Stimulated activated CD4-positive, alpha-beta T cell treated with anti-CD3 and anti-CD28 coated beads, Interleukin-15, amount 100 ng/mL, for 1 hour (primary cell): ENCODE measurements at places on chromosomes 6 and 20.

DNA sequence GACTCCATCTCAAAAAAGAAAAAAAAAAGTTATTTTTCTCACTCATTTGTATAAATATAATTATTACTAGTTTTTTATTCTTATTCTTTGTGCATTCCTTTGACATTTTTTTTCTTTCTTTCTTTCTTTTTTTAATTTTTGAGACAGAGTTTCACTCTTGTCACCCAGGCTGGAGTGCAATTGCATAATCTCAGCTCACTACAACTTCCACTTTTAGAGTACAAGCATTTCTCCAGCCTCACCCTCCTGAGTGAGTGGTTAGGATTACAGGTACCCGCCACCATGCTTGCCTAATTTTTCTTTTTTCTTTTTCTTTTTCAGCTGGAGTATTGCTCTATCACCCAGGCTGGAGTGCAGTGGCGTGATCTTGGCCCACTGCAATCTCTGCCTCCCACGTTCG, 51.4 kb upstream of the JARID2 start:
- no peak for DNase-seq

DNA sequence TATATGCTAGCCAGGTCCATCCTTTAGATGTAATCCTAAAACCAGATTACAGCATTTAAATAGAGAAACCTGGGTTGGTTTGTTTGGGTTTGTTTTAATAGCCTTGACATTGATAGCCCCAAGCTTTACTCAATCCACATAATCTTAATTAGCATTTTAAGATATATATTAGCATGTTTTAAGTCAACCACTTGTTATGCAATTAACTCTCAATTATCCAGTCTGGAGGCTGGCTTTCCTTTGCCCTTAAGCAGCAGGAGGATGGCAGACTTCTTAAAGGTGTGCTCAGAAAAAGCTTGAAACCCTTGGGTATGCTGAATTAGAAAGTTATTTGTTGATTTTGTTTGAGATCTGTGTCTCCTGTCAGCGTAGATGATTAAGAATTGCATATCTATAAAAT, 46.3 kb upstream of the SMIM28 start:
- DNase-seq: no peak

GRCh38 chr20:32494483-32495216, 90.5 kb downstream of the NOL4L start:
- DNase-seq: no peak

DNA sequence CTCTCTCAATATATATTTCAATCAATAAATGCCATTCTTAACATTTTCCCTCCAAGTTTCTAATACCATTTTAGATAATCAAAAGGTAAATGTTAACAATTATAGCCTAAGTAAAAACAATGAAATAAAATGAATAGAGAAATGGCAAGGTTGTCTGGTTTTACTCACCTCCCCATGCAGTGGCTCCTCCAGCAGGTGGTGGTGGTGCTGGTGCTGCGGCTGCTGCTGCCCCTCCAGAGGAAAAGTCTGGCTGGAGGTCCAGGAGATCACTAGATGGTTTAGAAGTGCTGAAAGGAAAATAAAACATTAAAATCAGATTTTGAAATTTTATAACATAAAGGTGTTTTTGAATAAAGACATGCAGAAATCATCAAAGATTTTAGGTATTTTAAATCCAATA, 93.2 kb downstream of the PRSS35 start:
- no peak for DNase-seq

- no peak for DNase-seq
These were observed 13.8 kb downstream of the SYTL3 start for GRCh38 chr6:158663625-158664165.

- DNase-seq: no peak
These were observed 176.6 kb upstream of the POU3F2 start for GRCh38 chr6:98657764-98658163.

DNA sequence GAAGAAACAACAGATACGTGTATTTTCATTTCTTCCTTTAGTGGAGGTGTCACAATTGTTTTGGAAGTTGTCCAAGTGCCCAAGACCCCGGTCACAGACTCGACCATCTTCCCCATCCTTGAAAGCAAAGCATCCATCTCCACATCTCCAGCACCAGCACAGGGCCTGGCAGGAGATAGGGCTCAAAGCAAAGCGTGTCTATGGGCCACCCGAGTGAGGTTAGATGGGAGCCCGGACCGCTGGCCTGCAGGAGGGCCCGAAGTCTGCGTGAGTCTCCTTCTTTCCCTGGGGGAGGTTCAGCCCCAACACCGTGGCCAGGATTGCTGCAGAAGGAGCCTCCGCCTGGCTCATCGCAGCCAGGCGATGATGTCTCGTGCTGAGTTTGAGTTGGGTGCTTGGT, 83.5 kb upstream of the SULF2 start:
- DNase-seq: no peak

- no peak for DNase-seq
These were observed 191.0 kb downstream of the TFAP2A start for GRCh38 chr6:10223841-10224240.

GRCh38 chr6:1581120-1581991, 28.4 kb upstream of the FOXC1 start:
- DNase-seq: no peak

GRCh38 chr6:153966001-153966400, 73.0 kb upstream of the OPRM1 start:
- DNase-seq: no peak

DNA sequence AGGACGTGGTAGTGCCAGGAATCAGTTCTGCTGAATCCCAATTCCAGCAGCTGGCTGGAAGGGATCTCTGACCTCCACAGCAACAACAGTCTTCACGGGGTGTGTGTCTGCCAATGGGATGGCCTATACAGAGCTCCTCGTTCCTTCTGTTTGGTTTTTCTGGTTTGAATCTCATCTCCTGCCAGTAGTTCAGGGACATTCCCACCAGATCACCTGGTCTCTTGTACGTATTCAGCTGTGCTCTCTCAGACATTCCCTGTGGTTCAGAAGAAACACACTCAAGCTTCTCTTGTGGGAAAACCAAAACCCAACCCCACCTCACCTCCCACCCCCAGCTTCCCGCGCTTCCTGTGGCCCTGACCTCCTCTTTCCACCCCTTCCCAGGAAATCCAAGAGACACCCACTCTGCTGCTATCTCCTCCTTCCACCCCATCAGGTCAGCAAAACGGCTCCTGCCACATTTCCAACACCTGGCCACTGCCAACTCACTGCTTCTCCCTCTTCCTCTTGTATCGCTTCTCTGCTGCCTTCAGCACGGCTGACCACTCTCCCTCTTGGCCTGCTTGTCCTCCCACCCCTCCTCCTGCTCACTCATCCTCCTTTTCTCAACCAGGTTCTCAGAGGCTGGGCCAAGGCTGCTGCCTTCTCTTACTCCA, 63.3 kb upstream of the PTGIS start:
- no peak for DNase-seq

- DNase-seq: no peak
These were observed 85.1 kb upstream of the JARID2 start for GRCh38 chr6:15160812-15161211.

DNA sequence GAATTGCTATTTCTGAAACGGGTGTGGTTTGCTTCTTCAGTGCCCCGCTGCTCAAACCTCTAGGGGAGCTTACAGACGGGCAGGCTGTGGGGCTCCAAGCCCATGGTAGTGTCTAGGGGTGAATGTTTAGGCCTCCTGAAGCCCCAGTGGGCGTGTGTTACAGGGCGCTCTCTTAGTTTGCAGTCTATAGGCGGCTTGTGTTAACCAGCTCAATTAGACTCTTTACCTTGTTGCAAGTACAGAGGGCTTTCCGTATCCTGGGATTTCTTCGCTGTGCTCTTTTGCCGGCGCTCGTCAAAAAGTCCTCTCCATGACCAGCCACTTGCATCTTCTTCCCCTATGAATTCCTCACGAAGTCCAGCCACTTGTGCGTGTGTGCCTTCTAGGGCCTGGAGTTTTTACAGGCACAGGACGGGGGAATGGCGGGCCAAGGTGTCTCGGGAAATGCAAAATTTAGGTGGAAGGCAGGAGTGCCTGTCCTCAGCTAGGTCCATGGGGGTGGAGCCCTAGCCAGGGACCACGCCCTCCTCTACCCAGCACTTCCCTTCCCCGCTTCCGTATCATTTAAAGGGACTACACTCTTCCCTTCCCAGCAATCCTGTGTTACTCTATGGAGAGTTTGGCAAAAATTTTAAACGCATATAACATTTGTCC, 94.5 kb downstream of the HTR1B start:
- no peak for DNase-seq

GRCh38 chr6:63269470-63269869, 50.3 kb downstream of the LGSN start:
- DNase-seq: no peak

DNA sequence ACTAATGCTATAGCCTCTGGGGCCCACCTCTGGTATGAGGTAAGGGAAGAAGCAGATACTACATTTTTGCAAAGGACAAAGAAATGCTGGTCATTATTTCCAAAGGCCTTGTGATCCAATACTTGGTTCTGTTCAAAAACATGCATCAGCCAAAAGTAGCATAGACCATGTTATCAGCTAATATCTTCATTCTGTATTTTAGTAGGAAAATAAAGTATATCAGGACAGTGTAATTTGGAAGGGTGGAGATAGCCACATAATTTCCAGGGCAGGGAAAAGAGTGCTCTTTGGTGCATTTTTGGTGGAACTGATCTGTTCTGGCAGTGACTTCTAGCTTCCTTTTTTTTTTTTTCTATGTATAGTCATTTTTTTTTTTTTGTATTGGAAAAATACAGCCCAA, 258.0 kb upstream of the SOX4 start:
- no peak for DNase-seq

- DNase-seq: no peak
These were observed 42.7 kb upstream of the MYL9 start for GRCh38 chr20:36498386-36499179.

- no peak for DNase-seq
These were observed 20.5 kb downstream of the UBE2V1 start for GRCh38 chr20:50092436-50092835.

- no peak for DNase-seq
These were observed 891 bp downstream of the RSPO3 start for GRCh38 chr6:127119102-127120022.

DNA sequence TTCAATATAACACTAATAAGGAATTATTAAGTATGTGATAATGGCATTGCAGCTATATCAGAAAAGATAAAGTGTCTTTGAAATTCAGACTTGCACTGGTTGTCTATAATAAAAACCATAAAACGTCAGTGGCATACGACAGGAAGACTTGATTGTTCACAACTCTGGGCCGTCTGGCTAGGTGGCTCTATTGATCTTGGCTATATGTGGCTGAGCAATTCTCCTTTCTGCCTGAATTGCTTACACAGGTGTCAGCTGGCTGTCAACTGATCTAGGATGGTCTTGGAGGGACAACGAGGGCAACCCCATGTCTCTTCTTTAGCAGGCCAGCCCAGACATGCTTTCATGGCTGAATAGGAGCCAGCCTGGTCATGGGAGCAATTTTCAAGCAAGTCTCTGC, 359.1 kb downstream of the QKI start:
- no peak for DNase-seq

- DNase-seq: no peak
These were observed 154.9 kb downstream of the MRPL14 start for GRCh38 chr6:43972179-43972912.
